Fibroblast of the aortic adventitia (primary cell): ENCODE measurements at places on chromosomes 4 and X. TPM values are rescaled to one million over a fixed set of nuclear protein-coding genes. Genes with fewer than 3 reads are reported as not detected.

GRCh38 chr4:2954358-2955185 is 8.6 kb downstream of the NOP14 start:
- DNase-seq = no peak

GRCh38 chr4:123606946-123607542 is 210.4 kb downstream of the SPRY1 start:
- no peak for DNase-seq

DNA sequence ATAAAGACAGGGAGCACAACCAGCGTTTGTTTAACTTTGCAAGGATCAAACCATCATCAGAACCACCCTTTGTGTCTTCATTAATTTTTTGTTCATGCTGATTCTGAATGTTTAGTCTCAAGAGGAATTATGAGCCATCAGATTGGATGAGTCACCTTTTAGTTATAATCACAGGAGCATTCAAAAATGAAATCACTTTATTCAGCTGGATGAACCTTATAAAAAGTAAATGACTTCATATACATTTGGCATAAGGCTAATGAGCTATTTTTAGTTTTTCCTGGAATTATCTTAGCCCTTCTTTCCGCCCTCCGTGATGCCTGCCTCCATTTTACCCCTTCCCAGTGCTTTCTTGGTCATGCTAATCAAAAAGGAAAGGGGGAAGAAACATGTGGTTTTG is 103.6 kb downstream of the SORBS2 start:
- peak; percentile 76 for DNase-seq

DNA sequence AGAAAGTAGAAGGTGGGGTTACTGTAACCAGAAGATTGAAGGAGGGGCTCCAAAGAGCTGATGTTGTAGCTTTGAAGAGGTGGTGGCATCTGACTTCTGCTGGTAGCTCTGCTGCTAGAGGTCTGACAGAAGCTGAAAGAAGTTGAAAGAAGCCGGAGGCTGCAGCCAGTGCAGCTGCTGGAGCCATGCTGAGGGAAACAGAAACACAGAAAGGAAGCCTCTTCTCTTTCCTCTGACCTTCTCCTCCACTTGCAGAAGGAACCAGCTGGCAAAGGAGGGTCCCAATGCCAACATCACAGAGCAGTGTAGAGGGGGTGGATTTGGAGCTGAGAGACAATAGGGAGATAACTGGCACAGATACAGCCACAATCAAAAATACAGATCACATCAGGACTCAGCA is 89.3 kb upstream of the HHIP start:
- no peak for DNase-seq

DNA sequence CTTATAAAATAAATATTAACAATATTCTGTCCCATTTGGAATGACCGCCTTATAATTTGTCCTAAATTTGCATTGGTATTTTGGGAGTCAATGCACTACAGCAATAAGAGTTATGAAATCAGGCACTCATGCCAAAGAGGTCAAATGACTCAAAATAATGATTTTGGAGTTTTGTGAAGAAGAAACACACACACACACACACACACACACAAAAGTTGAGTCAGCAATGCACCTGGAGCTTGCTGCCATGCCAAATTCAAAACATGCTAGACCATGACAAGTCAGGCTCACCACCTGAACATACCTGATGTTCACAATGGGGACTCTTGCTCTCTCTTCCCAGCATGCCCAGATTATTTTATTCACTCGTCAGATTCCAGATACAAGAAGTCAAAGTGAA is 56.7 kb downstream of the PROM1 start:
- DNase-seq = peak; percentile 18

- DNase-seq = peak; percentile 94
Observed at GRCh38 chr4:125368671-125369081, 53.9 kb downstream of the FAT4 start.

- DNase-seq = no peak
Observed at GRCh38 chr4:187141101-187141500, 417.4 kb upstream of the FAT1 start.

- DNase-seq = no peak
Observed at GRCh38 chrX:139783030-139783429, 75.1 kb upstream of the MCF2 start.

DNA sequence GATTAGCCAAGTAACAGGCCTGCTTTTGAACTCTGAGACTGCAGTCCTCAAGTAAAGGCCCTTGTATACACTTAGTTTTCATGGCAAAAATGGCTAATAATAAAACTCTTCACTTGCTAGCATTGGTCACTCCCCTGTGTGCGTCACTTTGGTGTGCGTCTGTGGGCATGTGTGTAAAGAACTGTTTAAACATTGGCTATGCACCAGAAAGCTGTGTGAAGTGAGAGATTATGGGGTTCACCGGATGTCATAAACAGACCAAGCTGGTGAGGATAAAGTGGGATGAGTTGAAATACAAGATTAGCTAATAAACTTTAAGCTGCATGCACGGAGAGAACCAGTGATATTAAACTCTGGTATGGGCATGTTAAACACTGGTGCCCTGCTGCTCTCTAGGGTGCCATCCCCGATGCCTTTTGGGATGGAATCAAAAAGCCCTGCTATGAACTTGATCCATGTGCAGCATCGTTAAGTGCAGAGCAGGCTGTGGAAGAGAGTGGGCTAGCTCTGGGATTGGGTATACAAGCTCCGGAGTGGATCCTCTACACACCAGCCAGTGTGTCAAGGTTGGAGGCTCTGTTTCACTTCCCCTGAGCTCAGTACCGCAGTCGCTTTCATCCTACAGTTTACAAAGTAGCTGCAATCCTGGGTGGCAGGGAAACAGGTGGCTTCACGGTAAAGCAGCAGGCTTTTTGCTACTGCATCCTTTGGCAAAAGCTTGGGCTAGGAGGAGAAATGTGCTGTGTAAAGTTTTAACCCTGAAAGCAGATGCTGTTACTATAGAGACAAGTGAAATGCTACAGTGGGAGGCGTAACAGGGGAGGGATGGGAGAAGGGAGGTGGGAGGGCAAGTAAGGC is 108.3 kb upstream of the SLC4A4 start:
- no peak for DNase-seq

DNA sequence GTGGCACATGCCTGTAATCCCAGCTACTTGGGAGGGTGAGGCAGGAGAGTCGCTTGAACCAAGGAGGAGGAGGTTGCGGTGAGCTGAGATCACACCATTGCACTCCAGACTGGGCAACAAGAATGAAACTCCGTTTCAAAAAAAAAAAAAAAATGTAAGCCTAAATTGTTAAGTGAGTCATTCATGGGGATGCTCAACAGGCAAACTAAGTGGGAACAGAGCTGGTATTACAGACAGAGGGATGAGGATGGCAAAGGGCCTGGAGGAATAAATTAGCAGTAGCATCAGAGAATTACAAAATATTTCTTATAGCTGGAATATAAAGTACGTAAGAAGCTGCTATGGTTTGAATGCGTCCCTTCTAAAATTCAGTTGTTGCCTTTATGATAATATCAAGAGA is 43.4 kb upstream of the OGT start:
- DNase-seq = no peak

GRCh38 chr4:99845708-99846469 is 29.3 kb downstream of the DAPP1 start:
- no peak for DNase-seq

- no peak for DNase-seq
Observed at GRCh38 chrX:82163701-82164100, 961.8 kb downstream of the SH3BGRL start.

GRCh38 chr4:4521731-4522130 is 20.1 kb downstream of the STX18 start:
- DNase-seq = no peak

DNA sequence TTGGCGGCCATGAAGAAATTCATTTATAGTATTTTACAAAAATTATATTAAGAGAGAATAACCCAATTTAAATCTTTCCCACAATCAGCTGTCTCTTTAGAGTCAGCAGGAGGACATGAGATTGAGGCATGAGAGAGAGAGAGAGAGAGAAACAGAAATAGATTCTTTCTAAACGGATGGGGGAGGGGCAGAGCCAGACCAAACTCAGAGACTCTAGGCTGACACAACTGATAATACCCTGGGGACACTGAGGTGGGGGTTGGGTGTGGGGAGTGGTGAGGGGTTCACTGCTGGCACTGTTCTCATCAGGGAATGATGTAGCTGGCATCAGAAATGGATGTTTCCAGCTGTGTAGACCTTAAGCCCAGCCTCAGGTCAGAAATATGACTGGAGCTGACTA is 20.5 kb upstream of the HOPX start:
- DNase-seq = no peak

DNA sequence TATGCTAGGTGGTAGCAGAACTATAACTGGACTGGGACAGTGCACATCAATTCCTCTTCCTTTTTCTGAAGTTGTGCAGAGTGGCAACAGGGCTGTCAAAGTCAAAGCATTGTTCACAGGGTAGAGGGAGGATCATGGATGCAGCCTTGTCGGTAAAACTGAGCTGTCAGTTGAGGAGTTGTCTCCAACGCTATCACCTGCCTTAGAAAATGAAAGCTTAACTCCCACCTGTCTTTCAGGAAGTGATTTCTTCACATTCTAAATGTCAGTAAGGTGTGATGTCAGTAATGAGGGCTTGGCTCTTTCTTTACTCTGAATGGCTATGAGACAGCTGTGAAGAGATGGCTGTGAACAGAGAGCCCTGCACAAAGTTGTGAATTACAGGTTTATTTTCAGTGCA is 66.4 kb upstream of the BANK1 start:
- DNase-seq = no peak

DNA sequence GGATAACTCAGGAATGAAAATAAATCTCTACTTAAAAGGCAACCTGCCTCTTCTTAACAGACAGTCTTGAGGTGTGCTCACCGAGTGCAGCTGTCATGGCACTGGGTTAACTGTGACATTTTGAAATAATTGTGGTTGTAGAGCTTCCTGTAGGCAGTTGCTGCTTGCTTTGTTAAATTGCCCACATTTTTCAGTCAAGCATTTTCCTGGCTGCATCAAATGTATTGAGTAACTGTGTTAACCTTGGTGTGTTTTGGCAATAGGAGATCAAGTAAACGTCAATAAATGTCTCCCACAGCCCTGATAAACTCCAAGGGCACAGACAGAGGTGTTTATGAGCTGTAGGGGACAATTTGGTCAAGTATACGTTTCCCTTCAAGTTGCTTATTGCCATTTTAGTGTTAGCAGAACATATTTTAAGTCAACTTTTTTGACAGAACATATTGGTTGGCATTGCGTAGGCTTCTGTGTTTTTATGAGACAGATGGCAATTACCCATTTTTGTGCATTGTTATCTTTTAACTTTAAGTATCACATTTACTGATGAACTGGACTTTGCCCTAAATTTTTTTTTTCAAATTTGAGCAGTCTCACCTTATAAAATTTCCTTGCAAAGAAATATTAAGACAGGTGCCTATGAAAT is 527.4 kb downstream of the C4orf33 start:
- DNase-seq = no peak

DNA sequence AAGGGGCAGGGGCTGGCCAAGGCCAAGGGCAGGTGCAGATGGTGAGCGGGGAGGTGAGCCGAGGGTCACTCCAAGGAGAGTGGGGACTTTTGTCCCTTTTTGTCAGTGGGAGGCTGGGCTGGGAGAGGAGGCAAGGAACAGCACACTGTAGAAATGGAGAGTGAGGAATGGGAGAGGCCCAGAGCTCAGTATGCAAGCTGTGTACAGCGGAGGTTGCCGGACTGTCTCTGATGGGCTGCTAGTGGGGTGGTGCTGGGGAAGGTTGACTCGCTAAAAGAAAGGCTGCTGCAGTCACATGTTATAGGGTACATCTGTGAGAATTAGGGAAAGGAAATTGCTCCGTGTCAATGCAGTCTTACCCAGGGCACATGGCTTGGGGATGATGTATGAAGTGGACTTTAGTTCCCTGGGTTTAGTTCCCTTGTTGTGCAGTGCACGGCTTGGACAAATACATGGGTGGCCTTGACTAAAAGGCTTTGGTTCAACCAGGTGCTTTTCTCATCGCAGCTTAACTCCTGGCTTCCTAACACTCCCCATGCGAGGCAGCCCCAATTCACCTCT is 57.1 kb upstream of the STX18 start:
- no peak for DNase-seq

DNA sequence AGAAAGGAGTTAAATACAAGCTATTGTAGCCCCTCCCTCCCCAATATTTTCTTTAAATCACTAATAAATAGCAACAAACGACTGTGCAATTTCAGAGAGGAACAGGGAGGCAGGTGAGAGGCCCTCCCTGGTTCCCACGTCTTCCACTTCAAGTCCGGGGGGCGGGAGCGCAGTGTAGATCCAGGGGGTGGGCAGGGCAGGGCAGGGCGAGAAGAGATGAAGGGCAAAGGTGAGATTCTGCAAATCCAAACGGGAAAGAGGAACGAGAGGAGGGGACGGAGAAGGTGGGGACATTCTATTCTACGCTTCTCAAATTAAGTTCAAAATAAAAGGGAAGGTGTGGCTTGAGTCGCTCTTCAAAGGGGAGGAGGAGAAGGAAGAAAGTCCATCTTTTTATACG is 6.8 kb downstream of the NKX6-1 start:
- DNase-seq = no peak

GRCh38 chr4:122542411-122543236 is 78.2 kb downstream of the IL21 start:
- DNase-seq = peak; percentile 72

GRCh38 chr4:3246458-3247398 is 2.2 kb upstream of the MSANTD1 start:
- DNase-seq = no peak

GRCh38 chr4:99462875-99463464 is 27.8 kb upstream of the ADH7 start:
- peak; percentile 89 for DNase-seq

- DNase-seq = peak; percentile 65
Observed at GRCh38 chr4:113968473-113968872, 11.0 kb downstream of the ARSJ start.

GRCh38 chr4:153592064-153592463 is 92.0 kb upstream of the TLR2 start:
- no peak for DNase-seq

DNA sequence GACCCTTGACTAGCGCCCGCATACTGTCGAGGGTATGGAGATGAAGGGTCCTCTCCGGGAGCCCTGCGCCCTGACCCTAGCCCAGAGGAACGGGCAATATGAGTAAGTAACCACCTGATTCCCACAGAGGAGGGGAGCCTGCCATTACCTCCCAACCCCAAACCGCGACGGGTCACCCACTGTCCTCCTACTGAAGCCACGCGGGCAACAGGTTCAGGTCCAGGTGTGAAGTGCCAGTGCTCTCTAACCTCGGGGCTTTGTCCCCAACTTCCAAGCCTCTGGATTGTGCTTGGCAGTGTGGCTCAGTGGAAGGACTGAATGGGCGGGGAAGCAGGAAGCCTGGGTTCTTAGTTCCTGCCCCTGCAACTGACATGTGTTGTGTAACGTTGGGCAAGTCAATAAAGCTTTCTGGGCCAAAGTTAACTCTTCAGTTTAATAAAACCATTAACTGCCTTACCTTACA is 694 bp downstream of the OCRL start:
- DNase-seq = peak; percentile 10

ARHGEF38 gene
- not detected in 2 replicates for total RNA-seq

NLRP2B gene
- total RNA-seq = not detected in 2 replicates

VBP1 gene
- 59.4 and 80.8 TPM in 2 replicates for total RNA-seq

GRID2 gene
- total RNA-seq = 0.25 and 0.63 TPM in 2 replicates

FAM184B gene
- total RNA-seq = not detected in 2 replicates

CT45A2 gene
- total RNA-seq = not detected in 2 replicates

NSUN7 gene
- total RNA-seq = under 0.01 TPM in 1 of 2 replicates, not detected in the other

GC gene
- total RNA-seq = not detected in 2 replicates

SLC6A8 gene
- total RNA-seq = 5.6 and 8.8 TPM in 2 replicates

MAGEE2 gene
- not detected in 2 replicates for total RNA-seq

ASMT gene
- not detected in 2 replicates for total RNA-seq

F8A3 gene
- total RNA-seq = 0.72 and 0.82 TPM in 2 replicates

CXorf66 gene
- not detected in 2 replicates for total RNA-seq

DKK2 gene
- total RNA-seq = 0.27 and 0.82 TPM in 2 replicates

KANTR gene
- 4.4 and 7.2 TPM in 2 replicates for total RNA-seq

KCNIP4 gene
- total RNA-seq = 0.82 and 1.7 TPM in 2 replicates

DDIT4L gene
- 10.8 and 17.7 TPM in 2 replicates for total RNA-seq

CCDC158 gene
- total RNA-seq = 0.65 and 0.90 TPM in 2 replicates

PRDX4 gene
- total RNA-seq = 298 and 299 TPM in 2 replicates

TBX22 gene
- total RNA-seq = not detected in 2 replicates

GPR119 gene
- not detected in 2 replicates for total RNA-seq
